ENCODE measurements at places on chromosomes 12 and 14.

GRCh38 chr14:33335366-33335765 is 396.7 kb downstream of the NPAS3 start:
- no peak for DNase-seq

DNA sequence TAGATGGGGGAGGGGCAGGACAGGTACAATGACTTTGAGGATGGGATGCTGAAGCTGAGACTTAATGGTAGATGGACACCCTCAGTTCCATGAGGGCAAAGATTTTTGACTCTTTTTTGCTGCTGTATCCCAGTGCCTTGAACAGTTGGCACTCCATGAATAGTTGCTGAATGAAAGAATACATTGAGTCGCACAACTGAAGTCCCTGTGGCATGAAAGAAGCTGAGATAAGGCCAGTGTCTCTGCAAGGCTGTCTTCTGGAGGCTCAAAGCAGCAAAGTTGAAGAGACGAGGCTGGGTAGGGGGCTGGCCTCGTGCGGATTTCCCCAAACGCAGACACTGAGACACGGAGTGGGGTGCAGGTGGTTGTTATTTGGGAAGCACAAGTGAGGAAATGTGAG is 179.3 kb downstream of the ADCK1 start:
- no peak for DNase-seq

- no peak for DNase-seq
Measured at GRCh38 chr12:53313996-53314395, 7.4 kb downstream of the AAAS start.

DNA sequence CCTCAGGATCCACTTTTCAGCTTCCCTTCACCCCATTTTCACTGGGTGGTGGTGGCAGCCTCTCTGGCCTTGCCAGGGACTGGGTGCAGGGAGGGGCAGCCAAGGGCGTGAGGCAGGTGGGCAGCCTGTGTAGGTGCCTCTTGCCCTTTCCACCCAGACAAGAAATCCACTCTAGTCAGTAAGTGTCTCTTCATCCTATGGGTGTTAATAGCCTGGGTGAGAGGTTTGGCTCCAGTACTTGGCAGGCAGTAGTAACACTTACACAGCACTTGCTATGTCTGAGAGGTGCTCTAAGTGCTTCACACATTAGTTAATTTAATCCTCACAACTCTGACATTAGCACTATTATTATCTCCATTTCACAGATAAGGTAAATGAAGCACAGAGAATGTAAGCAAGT is 171.9 kb downstream of the EMP1 start:
- no peak for DNase-seq

- peak; percentile 6 for DNase-seq
Measured at GRCh38 chr12:54865683-54866324, 11.5 kb downstream of the MUCL1 start.

DNA sequence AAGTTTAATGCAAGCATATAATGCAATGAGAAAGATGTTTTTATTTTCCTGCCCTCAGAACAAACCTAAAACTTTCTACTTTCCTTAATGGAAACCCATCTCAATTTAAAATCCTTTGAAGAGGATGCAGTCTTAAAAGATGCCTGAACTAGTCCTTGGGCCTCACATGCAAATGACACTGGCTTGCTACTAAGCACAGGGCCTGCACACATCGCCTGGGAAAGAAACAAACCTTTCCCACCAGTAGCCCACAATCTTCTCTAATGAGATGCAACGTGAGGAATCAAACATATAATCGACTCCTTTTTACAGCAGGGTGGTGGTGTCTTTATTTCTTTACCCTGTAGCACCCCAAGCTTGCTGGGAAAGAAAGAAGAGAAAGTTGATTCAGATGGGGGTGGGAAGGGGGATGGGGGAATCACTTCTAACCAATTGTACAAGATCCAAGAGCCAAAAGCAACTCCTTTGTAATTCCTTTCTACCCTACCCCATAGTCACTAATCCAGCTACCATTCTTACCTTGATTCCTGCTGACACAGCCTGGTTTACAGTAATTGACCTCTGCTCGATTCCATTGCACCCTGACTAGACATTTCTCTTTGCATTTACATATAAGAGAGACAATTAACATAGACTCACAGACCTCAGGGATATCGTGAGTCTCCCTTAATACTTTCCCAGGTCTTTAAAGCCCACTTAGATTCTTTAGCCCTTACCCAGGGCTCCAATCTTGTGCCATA is 69.5 kb upstream of the FERMT2 start:
- no peak for DNase-seq

DNA sequence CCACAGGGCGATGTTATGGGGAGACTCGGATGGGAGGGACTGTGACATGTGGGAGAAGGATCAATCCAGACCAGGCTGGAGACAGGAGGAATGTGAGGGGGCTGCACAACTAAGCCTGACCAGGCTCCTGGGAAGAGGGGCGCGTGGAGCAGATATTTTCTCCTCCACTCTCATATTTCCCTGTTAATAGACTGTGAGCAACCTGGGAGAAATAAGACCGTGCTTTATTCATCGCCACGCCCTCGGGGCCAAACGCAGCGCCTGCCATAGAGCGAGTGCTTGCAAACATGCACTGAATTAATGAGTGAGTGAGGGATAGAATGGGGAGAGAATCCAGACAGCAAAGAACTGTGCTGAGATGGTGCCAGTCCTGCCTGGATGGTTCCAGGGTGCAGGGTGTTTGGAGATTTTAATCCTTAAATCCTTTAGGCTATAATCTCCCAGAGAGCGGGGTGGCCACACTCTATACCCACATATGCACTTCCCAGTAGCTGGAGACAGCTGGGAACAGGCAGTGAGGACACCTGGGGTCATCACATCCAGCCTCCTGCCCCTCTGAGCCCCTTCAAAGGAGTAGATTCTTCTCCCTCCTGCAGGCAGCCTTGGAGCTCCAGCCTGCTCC is 13.6 kb upstream of the FAIM2 start:
- no peak for DNase-seq

DNA sequence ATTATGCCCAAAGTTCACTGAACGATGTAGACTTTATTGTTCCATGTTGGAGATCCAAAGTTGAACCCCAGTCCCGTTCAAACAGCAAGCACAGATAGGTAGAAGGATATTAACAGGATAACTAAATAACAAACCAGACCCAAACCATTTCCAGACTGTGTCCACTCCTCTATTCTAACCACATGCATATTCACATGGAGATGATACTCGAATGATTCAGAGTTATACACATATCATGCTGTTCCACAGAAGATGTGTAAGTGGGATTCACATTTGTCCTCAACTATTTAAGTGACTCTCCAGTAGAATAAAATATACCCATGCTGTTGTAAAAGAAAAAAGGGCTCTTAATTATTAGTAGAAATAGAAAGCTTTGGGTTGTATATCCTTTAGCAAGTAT is 185.9 kb downstream of the ITPR2 start:
- DNase-seq, result no peak

GRCh38 chr12:65889144-65889880 is 65.0 kb downstream of the HMGA2 start:
- DNase-seq, result no peak

GRCh38 chr12:24861766-24862540 is 86.9 kb downstream of the BCAT1 start:
- DNase-seq, result no peak

DNA sequence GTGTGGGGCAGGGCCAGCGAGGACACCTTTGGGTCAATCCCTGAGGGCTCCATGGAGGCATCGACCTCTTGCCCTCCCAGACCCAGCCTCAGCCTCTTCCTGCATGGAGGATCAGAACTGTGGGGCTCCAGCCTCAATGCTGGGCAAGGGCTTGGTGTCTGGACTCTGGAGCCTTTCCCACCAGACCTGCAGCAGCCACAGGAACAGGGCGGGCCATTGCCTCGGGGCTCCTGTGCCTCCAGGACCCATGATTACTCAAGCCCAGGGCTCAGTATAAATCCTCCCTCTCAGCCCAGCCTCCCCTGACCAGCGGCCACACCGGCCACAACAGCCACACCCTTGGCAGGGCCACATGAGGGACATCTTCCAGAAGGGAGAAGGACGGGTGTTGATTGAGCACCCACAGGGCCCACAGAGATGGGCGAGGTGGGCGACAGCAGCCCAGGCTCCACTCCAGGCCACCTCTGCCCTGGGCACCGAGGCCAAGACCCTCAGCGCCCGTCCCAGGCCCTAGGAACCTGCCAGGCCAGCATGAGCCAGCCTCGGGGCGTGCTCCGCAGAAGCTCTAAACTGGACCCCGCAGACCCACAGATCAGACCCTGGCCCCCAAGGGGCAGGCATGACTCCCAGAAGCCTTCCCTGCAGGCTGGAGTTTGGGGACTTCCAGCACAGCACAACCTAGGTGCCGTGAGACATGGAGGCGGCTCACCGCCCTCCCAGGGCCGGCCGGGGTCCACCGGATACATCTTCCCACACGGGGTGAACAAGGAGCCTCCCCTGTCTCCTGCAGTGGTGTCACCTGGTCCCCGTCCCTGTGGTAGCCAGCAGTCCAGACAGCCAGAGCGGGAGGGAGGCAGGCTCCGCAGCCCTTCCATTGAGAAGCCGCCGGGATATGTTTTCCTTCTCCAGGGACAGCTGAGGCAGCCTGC is 25.1 kb downstream of the NCOR2 start:
- no peak for DNase-seq

DNA sequence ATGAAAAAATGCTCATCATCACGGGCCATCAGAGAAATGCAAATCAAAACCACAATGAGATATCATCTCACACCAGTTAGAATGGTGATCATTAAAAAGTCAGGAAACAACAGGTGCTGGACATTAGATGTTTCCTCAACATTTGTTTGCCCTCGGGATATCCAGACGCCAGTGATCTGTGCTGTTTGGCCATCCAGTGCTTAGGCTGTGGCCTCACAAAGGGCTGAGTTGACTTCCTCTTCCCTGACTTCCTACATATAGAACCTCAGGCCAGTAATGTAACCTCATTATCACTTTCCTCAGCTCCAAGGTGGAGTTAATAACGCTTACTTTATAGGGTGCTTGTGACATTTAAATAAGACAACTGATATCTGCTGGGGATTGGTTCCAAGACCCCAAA is 51.8 kb downstream of the SLC15A5 start:
- no peak for DNase-seq

DNA sequence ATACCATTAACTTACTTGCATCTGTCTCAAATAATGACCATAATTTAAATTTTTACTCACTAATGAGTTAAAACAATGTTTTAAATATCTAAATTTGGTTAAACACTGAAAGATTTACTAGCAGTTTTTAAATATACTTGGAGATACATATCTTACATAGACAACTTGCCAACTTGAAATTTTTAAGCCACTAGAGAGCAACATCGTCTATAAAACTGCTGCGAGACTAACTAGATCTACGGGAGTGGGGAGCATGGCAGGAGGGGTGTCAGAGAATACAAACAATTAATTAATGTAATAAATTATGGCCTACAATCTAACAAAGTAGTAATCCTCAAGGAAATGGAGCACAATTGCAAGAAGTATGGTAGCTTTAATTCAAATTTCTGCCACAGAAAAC is 120.4 kb downstream of the LRRIQ1 start:
- no peak for DNase-seq

DNA sequence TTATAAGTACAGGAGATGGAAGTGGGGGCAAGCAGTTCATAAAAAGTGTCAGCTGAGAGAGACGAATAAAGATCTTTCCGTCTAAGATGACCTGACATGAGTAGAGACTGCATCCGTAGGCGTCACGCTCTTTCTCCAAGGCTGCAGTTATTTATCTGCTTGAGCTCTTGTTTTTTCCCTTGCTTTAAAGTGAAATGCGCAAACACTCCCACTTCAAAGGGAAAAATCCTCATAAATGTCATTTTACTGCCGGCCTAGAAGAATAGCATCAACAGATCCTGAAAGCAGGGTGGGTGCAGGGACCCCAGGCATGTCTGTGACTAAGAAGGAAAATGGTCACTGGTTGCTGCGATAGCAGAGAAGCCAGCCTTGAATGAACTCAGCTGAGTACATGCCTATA is 647.4 kb downstream of the MED13L start:
- DNase-seq, result no peak

DNA sequence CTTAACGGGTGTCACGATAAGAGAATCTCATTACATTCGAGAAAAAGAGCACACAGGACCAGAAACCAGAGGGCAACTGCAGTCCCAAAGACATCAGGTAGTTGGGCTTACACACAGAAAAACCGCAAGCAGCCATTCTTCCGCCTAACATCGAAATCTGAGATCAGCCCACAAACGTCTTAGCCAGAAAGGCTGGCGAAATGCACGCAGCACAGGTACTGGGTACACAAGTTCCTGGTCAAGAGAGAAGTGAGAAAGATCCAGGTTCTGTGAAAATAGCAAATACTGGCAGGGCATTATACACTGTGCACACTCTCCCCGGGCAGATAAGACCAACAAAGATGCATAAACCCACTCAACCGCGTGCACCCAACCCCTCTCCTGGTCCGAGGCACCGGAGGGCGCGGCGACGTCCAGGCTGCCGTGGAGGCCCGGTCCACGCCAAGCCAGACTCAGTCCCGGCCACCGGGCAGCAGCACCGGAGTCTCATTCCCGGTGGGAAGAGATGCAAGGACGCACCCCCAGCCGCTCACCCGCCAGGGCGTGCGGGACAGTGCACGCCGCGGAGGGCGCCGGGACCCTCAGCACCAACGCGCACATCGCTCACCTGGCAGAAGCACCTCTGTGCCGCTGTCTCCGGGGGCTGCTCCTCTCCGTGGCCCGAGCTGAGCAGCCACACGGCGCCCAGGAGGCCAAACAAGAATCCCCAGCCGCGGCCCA is 437 bp downstream of the ERO1A start:
- peak; percentile 65 for DNase-seq

GRCh38 chr14:91414475-91414833 is 3.2 kb downstream of the CCDC88C start:
- DNase-seq, result no peak

DNA sequence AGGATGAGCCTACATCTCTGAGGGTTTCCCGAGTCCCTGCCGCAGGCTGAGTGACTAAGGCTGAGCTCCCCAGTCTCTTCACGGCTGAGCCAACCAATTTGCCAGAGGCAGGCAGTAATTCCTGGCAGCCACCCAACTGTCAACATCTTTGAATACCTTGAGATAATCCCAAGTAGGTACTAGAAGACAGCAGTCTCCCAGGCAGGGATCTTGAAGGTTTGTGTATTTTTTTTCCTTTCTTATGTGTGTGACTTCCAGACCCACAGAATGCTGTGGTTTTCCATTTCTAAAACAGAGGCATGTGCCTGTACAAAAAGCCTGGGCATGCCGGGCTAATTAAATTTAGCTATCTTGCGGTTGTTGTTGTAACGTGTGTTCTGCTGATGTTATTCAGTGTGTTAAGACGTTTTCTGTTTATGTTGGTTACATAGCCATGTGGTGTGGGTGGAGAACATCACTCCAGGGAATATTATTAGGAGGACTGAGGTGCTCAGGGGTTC is 155.5 kb downstream of the ANO2 start:
- DNase-seq, result no peak

DNA sequence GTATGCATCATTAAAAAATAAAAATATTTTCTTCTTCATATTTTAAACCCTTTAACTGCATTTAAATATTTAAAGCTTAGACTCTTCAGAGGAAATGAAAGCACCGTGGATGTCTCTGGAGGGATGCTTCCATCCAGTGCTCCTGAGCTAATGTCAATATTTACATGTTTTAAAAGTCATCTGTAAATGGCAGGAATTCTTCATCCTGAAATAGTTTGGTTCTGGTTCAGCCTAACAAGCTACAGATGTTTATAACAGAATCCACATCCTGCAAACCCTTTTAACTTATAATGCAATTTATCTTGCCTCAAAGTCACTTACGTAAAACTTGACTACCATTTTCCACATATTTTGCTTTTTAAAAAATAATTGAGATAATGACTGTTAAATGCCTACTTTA is 1207.3 kb downstream of the SLC16A7 start:
- DNase-seq, result no peak

GRCh38 chr12:27958675-27959074 is 13.9 kb downstream of the PTHLH start:
- no peak for DNase-seq
